Spinal cord (tissue), 10 donors: ENCODE measurements at places on chromosomes 16 and 17.

- DNase-seq: no peak
Measured at GRCh38 chr17:31158746-31159377, 64.1 kb downstream of the NF1 start.

DNA sequence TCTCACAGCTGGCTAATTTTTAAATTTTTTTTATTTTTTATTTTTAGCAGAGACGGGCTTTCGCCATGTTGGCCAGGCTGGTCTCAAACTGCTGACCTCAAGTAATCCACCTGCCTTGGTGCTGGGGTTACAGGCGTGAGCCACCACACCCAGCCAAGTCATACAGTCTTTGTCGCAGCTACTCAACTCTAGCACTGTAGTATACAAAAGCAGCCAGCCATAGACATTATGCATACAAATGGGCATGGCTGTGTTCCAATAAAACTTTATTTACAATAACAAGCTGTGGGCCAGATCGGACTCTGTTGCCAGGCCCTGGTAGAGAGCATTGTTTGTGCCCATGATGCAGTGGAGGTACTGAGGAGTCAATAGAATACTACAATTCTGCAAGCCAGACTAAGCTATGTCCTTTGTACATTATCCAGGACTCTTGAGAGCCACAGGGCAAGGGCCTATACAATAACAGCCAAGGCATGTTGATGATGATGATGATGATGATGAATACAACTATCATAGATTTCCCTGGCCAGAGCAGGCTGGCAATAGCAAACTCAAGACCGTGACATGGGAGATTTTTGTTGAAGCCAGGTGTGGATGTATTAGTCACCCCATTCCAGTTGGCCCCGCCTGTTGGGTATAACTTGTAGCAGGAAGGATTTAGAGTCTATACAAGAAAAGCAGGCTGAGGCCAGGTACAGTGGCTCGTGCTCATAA, 101.8 kb downstream of the MYH11 start:
- no peak for DNase-seq

DNA sequence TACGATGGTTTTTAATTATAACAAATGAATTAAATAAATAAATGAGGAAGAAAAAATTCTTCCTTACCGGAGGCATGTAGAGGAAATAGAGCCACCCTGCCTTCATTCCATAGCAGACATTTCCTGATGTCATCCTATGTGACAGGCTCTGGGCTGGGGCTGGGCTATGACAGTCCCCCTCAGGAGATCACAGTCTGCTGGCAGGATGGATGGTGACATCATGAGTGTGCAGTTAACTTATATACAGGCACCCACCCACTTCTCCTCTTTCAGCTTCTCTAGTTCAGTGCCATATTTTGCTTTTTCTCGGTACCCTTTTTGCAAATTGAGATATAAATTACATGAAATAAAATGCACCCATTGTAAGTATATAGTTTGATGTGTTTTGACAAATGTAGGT, 6.4 kb upstream of the CMTM3 start:
- DNase-seq: no peak

GRCh38 chr17:4533523-4534504, 21.4 kb downstream of the MYBBP1A start:
- DNase-seq: peak; percentile 33

GRCh38 chr17:29572691-29573557, 4.4 kb downstream of the TP53I13 start:
- DNase-seq: peak; percentile 60

GRCh38 chr17:73877962-73878361, 233.7 kb upstream of the SDK2 start:
- no peak for DNase-seq

GRCh38 chr16:3776316-3776715, 59.0 kb upstream of the TRAP1 start:
- no peak for DNase-seq

DNA sequence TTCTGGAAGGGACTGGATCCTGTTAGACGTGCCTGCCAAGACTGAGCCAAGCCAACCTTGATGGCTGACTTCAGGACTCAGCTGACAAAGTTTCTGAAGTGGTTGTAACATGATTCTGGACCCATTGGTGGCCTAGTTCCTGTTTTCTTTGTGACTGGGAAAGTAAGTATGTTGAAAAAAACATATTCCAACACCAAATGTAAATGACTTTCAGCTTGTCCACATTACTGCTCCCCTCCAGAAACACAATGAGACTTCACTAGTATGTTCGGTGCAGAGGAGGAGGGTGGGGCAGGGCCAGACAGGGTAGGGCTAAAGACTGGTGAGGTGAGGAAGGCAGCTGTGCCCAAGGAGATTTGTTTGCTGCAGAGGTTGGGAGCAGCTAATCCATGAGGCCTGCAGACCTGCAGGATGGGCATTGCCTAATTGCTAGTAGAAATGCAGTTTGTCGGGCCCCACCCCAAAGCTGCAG, 26.4 kb downstream of the NMT1 start:
- DNase-seq: no peak

GRCh38 chr16:53297477-53297876, 136.8 kb upstream of the RBL2 start:
- no peak for DNase-seq

- peak; percentile 51 for DNase-seq
Measured at GRCh38 chr16:65105171-65105570, 16.7 kb downstream of the CDH11 start.

DNA sequence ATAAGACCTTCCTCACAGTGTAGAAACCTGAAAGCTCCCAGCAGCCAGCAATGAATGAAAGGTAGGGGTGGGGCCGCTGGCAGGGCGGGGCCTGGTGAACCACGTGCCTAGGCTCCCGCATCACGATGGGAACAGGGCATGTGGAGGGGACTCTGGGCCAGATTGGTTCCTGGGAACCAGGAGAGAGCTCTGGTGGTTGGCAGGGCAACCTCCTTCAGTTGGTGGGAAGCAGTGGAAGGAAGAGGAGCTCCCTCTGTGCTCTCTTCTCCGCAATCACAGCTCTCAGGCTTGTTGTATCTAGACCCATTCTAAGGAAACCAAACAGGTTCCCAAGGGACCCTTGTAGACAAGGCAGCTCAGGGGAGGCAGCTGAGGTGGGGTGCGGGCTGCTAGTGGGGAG, 10.5 kb downstream of the GGA2 start:
- no peak for DNase-seq

- no peak for DNase-seq
Measured at GRCh38 chr17:57082441-57082840, 2.6 kb upstream of the AKAP1 start.

DNA sequence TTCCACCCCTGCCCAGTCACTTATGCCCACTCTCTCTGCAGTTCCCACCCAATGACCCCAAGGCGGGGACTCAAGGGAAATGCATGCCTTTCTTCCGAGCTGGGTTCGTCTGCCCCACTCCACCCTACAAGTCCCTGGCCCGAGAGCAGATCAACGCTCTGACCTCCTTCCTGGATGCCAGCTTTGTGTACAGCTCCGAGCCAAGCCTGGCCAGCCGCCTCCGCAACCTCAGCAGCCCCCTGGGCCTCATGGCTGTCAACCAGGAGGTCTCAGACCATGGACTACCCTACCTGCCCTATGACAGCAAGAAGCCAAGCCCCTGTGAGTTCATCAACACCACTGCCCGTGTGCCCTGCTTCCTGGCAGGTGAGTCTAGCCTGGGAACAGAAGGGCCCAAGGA, 13.8 kb downstream of the LPO start:
- DNase-seq: no peak

DNA sequence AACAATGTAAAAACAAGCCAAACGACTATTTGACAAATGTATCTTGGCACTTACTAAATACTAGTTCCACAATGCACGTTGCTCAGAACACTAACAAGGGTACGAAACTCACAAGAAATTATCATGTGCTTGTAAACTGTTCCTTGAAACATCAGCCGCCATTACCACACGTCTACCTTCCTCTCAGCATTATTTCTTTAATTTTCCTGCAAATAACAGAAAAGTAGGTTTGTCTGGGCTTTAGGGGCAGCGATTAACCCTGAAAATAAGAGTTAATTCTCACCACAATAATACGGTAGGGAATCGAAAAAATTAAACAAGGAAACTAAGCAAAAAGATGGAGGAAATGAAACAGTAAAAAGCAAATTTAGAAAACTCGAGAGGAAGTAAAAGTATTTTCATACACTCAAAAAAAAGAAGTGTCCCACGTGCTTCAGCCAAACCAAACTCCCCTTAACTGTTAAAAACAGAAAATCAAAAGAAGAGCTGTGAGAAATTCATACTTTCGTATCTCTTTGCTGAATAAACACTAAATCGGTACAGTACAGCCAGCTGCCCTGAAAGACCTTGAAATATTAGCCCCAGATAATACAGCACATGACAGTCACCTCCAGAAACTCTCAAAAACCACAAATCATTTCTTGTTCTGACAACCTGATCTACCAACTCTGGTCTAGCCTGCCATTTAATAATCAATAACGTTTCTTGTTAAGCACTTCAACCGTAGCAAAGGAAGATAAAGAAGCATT, 1.2 kb downstream of the ARHGAP17 start:
- no peak for DNase-seq

- DNase-seq: no peak
Measured at GRCh38 chr17:6496116-6496481, 51.8 kb downstream of the PIMREG start.

- DNase-seq: peak; percentile 66
Measured at GRCh38 chr16:391885-392335, 5.1 kb upstream of the NME4 start.

DNA sequence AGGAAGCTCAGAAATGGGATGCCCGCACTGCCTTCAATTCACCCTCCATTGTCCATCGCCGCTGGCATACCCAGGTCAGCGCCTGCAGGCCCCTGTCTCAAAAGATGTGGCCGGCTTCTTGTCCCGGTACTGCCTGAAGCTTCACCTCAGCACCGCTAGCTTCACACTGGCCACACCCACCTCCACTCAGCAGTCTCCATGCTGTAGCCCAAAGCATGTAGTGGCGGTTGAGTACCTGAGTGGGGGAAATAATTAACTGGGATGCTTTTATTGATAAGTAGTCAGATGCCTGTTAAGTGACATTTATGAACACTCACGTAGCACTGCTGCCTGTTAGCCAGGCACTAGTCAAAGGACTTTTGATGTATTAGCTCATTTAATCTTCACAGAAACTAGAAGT, 143.2 kb downstream of the RPTOR start:
- no peak for DNase-seq

- no peak for DNase-seq
Measured at GRCh38 chr16:3049921-3050481, 3.6 kb downstream of the MMP25 start.

GRCh38 chr17:36085765-36086164, 4.2 kb downstream of the CCL3 start:
- no peak for DNase-seq

GRCh38 chr16:75193730-75194444, 13.1 kb downstream of the CTRB2 start:
- no peak for DNase-seq

GRCh38 chr17:39197380-39198185, at the start of gene CACNB1:
CACNB1 (minus strand) TSS chr17:39197669; CDS start chr17:39197495, 174 bp downstream.
- DNase-seq: peak; percentile 95

DNA sequence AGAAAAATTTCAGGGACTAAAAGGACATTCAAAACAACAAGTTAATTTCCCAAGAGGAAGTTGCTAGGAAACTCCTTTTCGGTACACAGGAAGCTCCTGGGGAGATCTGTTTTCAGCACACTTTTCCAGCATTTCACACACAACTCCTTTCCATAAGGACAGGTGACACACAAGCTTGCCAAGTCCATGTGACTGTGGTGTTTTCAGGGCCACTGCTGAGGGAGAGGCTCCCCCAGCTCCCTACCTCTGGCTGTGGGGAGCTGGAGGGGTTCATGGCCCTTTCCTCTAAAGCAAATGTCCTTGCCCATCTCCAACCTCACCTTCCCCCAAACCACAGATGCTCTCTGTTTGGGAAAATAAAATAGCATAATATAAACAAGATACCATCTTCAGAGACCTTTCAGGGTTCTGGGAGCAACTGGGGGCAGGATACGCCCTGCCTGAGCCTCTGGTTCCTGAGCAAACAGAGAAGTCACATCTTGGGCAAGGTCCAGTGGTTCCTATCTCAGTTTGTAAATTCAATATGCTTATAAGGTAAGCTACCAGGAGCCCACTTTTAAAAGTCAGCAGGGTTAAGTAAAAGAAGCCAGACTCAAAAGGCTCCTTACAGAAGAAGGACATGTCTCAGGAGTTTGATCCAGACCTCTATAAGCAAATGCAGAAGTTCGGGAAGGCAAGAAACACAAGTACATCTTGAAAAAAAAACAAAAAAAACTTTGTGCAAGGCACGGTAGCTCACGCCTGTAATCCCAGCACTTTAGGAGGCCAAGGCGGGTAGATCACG, 3.0 kb downstream of the PDZD9 start:
- DNase-seq: no peak

DNA sequence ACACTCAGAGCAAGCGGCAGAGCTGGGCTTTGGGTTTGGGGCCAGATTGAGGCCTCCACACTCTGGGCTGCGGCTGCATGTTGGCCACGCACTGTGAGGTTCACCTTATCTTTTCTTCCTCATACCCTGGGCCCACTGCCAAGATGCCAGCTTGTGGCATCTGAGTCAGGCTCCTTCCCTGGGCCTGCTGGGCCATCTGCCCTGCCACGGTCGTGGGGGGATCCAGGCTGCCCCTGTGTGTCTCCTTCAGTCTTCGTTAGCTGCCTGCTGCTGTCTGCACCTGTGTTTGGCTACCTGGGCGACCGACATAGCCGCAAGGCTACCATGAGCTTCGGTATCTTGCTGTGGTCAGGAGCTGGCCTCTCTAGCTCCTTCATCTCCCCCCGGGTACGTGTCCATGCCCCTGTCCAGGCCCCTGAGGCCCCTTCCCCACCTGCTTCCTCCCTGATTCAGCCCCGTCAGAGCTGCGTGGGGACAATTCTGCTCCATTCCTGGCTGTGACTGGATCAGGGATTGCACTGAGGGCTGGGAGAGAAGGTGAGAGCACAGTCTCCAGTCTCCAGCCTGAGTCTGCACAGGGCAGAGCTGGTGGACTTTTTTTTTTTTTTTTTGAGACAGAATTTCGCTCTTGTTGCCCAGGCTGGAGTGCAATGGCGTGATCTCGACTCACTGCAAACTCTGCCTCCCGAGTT, 11.2 kb downstream of the SPNS3 start:
- DNase-seq: no peak

- DNase-seq: no peak
Measured at GRCh38 chr16:17206712-17207111, 264.0 kb downstream of the XYLT1 start.

DNA sequence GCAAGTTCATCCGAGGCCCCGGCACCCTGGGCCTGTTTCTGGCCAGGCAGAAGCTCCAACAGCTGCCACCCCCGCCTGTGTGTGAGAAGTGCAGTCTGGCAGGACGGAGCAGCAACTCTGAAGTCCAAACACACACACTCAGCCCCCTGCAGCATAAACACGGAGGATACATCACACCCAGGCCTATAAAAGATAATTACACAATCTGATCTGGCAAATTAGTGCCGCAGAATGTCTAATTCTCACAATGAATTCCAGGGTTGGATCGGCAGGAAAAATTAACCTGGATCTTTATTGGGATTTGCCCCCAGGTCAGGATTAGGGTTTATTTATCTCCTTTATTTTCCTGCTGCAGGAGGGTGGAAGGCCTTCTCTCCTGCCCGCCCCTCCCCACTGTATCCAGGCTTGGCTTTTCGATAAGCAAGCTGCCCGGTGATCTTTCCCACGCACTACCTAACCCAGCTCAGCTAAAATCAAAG, 311.4 kb downstream of the SOX9 start:
- no peak for DNase-seq

- DNase-seq: no peak
Measured at GRCh38 chr17:15436473-15437302, 30.7 kb downstream of the CDRT4 start.
